Iris pigment epithelial cell (primary cell): ENCODE measurements at places on chromosomes 1 and 21.
A peak's percentile ranks its signal among the peaks of the same experiment; 100 is the strongest.

DNA sequence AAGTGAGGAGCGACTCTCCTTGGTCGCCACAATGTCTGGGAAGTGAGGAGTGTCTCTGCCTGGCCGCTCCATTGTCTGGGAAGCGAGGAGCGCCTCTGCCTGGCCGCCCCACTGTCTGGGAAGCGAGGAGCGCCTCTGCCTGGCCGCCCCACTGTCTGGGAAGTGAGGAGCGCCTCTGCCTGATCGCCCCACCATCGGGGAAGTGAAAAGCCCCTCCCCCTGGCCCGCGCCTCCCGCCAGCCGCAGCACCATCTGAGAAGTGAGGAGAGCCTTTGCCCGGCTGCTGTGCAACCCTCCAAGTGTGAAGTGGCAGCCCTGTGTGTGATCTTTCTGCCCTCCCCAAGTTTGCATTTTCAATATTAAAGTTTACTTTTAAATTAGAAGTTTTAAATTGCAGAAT, 95.0 kb upstream of the PPP2R5A start:
- no peak for DNase-seq

DNA sequence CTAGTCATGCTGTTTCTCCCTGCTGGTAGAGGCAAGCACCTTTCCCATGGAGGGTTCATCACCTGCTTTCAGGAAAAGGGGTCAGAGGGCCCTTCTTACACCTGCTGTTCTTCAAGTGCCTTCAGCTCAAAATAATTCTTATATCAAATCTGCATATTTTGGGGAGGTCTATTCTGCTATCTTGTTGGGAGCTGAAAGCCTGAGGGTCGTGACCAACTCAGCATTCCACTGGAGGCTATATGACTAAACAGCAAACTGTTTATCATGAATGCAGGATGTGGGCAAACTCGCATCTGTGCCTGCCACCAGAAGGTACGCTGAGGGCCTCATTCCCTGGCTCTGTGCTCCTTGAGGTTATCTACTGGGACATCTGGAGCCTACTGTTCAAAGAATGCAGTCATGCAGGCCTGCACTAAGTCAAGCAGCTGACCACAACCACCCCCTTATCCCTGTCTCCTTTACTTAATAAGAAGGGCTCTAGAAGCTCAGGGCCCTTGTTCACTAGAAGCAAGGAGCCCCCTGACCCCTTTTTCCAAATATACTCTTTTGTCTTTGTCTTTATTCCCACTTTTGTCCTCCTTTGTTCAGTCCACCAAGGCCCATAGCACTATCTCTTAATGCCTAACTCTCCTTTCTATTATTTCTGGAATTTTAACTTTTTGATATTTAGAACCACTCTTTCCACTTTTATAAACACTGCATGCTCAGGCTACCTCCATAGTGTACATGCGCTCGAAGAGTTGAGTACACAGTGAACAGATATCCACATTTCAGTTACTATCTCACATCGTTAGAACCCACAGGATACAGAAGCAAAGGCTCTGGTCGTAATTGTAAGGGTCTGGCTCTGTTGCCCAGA, 4.5 kb upstream of the TRIM17 start:
- no peak for DNase-seq

- DNase-seq: no peak
These were observed 306.6 kb downstream of the CTH start for GRCh38 chr1:70717656-70718055.

- peak; percentile 95 for DNase-seq
These were observed 633.8 kb downstream of the PTPRC start for GRCh38 chr1:199272628-199273086.

- peak; percentile 63 for DNase-seq
These were observed 173.0 kb upstream of the LYPLAL1 start for GRCh38 chr1:219000631-219001030.

DNA sequence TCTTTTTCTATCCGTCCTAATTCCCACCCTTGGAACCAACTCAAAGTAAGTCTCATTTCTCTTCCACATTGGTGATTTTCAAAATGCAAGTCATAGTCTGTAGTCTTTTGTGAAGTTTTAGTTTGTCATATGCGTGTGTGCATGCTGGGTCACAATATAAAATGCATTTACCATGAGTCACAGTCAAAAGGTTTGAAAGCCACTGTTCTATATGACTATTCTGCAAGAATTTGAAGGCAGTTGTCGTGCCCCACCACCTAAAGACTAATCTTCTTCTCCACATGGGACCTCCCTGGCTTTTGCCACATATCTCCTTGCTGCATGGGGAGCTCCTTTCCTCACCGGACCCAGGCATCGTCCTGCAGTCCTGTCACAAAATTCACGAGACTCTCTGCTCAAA, 1.6 kb downstream of the STPG1 start:
- DNase-seq: no peak

GRCh38 chr1:31259746-31260145, 20.1 kb upstream of the NKAIN1 start:
- no peak for DNase-seq

GRCh38 chr1:2561898-2562895, 6.0 kb downstream of the TNFRSF14 start:
- DNase-seq: no peak

DNA sequence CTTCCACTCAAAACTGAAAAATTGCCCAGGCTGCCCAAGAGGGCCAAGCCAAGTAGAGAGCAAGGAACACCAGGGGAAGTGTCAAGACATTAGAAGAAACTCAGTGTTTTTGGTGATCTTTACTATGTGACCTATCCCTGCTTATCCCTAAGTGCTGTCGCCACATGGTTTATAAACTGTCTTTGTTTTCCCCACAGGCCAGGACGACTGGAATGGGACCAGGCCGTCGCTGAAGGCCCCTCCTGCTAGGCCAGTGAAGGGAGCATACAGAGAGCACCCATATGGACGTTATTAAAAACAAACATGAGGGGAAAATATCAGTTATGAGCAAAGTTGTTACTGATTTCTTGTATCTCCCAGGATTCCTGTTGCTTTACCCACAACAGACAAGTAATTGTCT, 28.7 kb downstream of the KHDRBS1 start:
- DNase-seq: no peak

- no peak for DNase-seq
These were observed at the start of gene MRAP for GRCh38 chr21:32298658-32299081. Gene MRAP, plus strand, starts transcription at chr21:32298855. Its CDS starts 117 bp downstream, at chr21:32298972.

GRCh38 chr1:45543581-45544417, 6.8 kb upstream of the AKR1A1 start:
- no peak for DNase-seq

- DNase-seq: no peak
These were observed 10.1 kb upstream of the GSTM3 start for GRCh38 chr1:109750920-109751319.

GRCh38 chr1:222818171-222818570, 3.3 kb downstream of the DISP1 start:
- no peak for DNase-seq

DNA sequence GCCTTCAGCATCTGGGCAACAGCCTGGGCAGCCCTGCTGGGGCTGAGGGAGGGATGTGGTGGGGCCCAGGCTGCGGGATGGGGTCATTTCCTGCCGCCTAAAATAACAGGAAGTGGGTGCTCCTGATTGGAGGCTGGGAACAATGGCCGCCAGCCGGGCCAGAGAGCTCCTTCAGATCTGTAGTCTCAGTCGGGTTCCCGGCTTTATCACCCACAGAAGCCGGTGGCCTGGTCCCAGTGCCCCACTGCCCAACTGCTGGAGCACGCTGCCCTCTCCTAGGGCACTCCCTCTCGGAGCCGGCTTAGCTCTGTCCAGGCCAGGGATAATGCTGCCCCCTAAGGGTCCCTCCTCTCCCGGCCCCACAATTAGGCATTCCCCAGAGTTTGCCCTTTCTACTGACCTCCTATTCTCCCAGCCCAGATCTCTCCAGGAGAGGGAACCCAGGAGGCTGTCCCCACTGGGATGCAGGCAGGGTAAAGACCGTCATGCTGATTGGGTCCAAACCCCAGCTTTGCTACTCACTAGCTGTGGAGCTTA, 5.1 kb downstream of the MAP7D1 start:
- DNase-seq: peak; percentile 63

- DNase-seq: no peak
These were observed 148.7 kb downstream of the ADSS2 start for GRCh38 chr1:244302876-244303609.

GRCh38 chr1:161175771-161176453, 1.4 kb downstream of the B4GALT3 start:
- DNase-seq: no peak

DNA sequence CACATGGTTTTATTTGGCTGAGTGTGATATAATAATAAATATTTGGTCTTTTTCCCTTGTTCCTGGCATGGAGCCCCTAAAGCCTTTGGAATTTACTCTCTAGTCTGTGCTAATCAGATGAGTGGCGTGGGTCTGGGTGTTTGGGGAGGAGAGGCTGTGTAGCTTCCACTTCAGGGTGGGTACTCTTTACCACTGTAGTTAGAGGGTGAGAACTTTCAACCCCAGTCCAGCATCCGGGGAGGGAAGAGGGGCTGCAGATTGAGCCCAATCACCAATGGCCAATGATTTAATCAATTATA, 20.0 kb downstream of the USP25 start:
- DNase-seq: peak; percentile 56

GRCh38 chr1:77671836-77672235, 10.6 kb downstream of the ZZZ3 start:
- peak; percentile 49 for DNase-seq

DNA sequence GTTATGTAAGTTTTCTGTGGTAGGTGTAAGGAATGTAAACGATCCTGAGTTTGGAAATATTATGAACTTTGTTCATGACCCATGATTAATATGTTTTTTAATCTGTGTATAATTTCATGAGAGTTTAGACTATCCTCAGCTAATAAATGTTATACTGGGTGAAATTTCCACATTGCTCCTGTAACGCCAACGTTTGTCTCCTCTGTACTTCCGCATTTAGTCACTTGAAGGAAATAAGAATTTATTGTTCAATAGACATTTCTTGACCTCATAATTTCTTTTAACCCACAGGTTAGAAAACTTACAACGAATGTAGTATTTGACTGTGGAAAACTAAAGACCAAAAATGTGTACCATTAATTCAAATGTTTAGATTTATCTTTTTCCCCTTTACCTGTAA, 876 bp downstream of the KCNJ15 start:
- no peak for DNase-seq

DNA sequence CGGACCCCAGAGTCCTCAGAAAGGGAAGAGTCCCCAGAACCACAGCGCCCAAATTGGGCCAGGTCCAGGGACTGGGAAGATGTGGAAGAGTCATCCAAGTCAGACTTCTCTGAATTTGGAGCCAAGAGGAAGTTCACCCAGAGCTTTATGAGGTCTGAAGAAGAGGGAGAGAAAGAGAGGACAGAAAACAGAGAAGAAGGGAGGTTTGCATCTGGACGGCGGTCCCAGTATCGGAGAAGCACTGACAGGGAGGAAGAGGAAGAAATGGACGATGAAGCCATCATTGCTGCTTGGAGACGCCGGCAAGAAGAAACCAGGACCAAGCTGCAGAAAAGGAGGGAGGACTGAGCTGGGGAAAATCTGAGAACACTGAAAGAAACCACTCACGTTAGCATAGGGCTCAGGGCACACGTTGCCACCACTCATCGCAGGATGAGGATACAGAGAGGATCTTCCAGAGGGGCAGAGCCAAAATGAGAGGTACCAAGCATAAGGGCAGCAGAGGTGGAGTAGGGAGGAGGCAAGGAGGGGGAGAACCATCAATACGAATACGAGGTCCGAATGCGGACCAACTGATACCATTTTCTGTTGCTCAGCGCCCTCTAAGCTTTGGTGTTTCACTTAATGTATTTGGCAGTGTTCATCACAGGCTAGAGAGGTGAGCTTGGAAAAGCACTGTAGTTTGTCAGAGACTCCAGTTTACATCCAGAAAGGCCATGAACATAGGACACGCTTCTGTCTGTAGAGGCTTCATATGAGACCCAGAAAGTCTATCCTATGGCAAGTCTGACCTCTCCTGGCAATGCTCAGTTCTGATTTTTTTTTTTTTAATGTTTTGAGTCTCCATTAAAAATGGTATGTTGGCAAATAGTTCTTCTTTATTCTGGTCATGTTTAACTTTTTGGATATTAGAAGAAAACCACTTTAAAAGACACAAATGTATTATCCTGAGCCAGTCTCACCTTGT, 34.7 kb downstream of the STYXL2 start:
- DNase-seq: no peak

DNA sequence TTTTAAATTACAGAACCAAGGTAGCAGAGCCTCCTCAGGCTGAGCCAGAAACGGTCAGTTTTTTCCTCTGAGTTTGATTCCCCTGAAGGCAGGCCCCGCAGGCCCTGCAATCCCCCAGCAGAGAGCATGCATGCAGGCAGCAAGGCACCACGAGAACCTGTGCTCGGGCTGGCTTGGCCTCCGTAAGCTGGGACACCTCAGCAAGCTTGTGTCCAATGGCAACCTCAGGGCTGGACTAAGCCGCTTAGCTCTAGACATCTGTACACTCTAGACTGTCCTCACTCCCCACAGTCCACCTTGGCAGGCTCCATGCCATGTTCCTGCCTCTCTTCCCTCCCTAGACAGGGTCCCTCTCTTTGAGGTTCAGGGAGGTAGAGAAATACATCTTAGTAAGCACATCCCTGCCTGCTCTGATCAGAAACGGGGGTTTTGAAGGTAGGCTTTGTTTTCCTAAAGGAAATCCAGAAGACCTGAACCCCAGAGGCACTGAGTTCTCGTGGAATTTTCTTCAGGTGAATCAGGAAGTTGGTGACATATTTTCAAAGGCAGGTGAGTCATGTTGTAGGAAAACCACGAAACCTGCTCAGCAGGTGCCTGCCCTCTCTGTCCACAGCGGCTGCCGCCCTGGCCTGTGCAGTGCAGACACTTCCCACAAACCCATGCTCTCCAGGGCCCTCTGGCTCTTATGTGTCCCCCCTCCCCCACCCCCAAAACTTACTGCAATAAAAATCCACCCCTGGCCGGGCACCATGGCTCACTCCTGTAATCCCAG, 7.0 kb downstream of the TMEM63A start:
- DNase-seq: no peak

GRCh38 chr1:145961425-145962156, 2.8 kb downstream of the ANKRD34A start:
- DNase-seq: no peak

DNA sequence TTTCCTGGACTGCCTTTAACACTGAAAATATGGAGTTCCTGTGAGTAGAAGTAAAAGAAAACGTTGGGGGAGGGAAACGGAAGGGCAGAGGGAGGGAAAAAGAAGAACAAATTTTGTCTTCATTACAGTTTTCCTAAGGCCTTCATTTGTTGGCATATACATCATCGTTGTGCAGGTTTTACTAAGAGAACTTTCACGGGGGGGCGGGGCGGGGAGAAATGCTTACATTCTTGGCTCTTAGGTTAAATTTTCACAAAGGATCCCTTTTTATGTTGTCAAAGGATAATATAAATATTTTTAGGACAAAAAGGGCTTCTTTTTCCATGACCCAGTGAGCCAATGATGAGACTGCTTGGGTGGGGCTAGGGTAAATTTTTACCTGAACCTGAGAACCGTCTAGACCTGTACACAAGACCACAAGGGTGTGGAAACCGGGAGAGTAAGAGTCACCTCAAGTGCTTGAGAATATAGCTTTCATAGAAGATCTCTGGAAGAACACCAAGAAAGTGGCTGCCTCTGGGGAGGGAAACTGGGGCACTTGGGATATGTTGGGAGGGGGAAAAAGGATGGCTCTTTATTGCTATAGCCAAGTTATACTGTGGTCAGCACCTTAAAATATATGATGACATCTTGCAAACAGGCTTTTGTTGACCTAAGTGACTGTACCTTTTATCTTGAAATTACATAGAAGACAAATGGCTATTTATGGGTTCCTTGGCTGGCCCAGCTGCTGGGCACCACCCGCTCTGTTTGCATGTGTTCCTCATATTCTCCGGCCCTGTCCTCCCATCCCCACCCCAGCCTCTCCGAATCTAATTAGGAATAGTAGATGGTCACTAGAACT, 2.0 kb upstream of the UTP25 start:
- no peak for DNase-seq
